ENCODE measurements at places on chromosomes 1 and 21.

GRCh38 chr1:70909262-70909822 is 138.3 kb downstream of the PTGER3 start:
- DNase-seq, result no peak

DNA sequence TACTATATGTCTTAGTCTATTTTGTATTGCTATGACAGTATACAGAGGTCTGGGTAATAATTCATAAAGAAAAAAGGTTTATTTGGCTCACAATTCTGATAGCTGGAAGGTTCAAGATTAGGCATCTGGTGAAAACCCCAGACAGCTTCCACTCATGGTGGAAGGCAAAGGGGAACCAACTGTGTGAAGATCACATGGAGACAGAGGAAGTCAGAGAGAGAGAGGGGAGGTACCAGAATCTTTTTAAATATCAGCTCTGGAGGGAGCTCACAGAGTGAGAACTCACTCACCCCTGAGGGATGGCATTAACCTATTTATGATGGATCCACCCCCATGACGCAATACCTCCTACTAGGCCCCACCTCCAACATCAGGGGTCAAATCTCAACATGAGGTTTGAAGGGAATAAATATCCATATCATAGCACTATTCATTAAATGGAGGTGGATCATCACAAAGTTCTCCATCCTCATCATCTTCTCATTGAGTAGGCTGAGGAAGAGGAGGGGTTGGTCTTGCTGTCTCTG is 290.5 kb downstream of the DSCAM start:
- no peak for DNase-seq

DNA sequence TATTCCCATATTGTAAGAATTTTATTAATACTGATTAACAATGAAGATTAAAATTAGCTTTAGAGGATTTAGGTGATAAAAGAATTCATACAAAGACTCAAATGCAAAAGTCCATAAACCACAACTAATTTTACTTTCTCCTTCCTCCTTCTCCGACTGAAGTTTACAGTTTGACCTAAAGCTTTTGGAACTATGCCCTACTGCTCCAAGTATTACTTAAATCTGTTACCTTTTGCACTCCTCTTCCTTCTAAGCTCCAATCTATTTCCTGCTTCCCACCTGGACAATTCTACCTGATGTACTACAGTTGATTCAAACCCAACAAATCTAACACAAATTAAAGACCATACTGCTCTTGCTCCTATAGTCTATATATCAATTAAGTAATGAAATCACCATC is 36.3 kb downstream of the ANKRD13C start:
- DNase-seq, result no peak

- DNase-seq, result no peak
These were observed 24.7 kb downstream of the RGS13 start for GRCh38 chr1:192660613-192661012.

DNA sequence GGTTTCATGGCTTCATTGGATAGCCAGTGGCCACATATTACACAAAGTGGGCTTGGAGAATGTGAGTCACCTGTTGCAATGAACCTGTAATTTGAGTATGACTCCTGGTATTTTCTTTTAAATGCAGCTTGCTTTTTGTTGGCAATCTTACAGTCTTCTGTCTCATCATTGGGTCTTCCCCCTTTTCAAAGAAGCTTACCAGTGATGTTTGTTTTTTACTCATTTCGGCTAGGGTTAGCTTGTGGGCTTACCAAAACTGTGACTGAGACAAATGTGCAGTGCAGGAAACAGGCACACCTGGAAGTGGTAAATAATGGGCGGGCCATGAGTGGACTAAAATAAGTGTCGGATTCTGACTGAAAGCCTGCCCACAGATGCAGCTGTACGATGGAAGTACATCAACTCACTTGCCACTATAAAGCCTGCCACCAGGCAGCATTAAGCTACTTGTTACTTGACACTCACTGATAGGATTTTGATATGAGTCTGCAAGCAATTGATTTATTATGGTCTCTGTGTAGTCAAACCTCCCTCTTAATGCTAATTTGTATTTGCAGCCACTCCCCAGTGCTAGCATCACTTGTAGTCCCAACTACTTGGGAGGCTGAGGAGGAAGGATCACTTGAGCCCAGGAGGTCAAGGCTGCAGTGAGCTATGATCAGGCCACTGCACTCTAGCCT is 4.2 kb downstream of the HHAT start:
- DNase-seq, result no peak

DNA sequence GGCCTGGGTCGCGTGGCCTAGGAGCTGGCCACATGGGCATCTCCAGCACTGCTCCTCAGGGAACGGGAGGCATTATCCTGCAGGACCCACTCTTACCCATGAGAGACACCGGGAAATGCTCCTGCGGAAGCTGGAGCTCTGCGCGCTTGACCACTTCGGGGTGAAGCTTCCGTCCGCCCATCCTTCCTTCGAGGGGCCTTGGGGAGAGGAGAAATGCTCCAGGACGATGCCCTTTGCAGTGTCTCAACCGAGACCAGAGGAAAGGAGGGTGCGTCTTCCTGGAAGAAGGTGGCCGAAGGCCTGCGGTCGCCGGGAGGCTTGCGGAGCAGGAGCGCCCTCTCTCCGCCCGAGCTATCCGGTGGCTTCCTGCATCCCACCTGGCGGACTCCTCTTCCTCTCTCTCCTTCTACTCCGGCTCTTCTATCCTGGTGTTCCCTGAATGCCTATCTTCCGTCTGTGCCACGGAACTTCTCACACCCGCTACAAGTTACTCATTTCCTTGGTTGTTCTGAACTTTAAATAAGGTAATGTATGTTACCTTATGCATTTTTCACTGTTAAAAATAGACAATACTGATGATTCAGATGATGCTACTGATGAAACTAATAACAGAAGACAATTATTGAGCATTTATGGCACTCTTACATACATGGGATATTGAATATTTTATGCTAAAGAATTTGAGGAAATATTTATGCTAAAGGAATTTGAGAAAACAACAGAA is 91.4 kb downstream of the PRKAB2 start:
- no peak for DNase-seq

DNA sequence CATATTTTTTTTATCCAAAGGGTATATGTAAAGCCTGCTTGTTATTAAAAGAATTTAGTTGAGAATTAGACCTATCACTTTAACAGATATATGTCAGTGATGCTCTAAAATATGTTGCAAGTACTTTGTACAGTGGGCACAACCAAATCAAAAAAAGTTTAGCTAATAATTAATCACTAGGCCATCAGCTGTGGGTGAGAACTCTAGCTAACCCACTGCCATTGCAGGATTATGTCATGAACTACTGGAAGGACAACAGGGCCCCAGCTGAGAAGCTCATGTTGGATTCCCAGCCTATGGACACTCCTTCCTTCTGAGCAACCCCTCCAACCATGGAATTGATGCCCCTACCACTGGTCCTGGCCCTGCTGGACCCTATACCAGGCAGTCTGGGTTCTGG is 6.8 kb upstream of the CHIA start:
- DNase-seq, result no peak

DNA sequence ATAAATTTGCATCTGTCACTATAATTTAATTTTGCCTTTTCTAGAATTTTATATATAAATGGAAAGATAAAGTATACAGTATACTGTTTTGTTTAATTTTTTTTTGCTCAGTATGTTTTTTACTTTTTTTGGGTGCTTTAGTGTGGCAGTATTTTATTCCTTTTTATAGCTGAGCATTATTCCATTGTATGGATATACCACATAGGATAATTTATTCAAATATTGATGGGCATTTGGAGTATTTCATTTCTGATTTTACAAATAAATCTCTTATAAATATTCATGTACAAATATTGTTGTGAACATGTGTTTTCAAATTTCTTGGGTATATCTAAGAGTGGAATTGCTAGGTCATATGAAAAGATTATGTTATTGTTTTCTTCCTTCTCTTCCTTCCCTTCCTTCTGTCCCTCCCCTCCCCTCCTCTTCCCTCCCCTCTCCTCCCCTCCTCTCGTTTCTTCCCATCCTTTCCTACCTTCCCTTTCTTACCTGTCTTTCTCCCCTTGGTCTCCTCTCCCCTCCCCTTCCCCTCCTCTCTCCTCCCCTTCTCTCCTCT is 18.5 kb downstream of the SLC35A3 start:
- DNase-seq, result no peak

DNA sequence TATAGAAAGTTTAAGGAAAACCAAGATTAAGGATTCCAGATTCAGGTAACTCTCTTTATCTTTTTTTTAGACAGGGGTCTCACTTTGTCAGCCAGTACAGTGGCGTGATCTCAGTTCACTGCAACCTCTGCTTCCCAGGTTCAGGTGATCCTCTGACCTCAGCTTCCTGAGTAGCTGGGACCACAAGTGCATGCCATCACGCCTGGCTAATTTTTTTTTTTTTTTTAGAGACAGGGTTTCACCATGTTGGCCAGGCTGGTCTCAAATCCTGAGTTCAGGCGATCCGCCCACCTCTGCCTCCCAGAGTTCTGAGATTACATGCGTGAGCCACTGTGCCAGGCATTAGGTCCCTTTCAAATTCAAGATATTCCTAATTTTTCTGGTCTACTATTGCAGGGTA is 15.9 kb downstream of the LZIC start:
- no peak for DNase-seq

GRCh38 chr1:204623894-204624361 is 61.6 kb downstream of the LRRN2 start:
- no peak for DNase-seq

DNA sequence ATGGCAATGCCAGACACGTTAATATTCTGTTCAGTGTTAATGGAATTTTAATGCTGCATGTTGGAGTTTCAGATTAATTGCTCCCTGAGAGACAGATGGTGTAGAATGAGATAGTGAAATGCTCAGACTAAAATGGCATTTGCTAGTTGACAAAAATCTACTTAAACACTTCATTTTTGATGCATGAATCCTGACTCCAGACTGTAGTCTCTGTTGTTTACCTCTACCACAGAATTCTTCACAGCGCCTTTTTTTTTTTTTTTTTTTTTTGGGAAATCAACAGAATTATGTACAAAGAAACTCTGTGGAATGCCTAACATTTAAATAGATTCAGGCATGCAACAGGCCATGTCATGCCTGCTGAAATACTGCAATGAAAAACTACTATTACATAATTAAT is 111.3 kb downstream of the PLPPR5 start:
- DNase-seq, result no peak

- no peak for DNase-seq
These were observed 694 bp downstream of the MEAF6 start for GRCh38 chr1:37513795-37514349.

DNA sequence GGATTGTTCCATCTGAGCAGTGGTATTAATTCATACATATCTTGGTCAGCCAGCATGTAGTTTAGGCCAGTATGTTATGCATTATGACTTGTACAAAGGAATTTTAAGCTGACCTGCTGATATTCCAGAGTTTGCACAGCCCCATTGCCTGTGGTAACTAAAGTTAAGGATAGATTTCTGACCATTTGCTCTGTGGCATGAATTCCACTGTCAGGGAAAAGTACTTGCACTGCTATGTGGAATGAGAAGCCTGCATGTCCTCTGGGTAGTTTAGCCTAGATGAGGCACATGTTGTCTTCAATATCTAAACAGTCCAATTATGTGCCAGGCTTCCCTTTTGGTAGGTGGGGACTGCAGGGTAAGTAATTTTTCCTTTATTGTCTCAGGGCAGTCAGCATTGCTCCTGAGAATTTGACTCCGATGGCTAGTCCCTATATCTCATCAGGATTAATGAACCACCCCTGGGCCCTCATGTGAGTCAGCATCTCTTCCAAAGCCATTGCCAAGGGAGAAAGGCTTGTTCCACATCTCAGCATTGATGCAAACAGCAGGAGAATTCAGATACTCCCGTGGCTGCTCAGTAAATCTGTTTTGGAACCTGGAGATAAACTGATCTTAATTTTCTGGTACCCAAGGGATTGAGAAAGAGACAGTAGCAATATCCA is 30.2 kb downstream of the NEK7 start:
- no peak for DNase-seq

DNA sequence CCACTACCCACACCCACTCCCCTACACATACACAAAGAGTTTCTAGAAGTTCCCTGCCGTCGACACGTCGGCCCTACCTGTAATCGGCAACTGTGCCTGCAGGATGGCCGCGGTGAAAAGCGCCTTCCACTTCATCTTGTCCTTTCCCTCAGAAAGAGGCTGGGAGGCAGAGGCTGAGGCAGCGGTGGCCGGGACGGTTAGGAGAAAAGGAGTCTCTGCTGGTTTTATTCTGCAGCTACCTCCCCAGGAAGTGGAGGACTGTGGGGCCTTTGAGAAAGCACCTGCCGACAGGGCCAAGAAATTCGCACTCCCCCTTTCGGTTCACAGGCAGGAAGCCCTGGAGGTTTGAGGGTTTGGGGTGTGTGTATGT is at the start of gene CD247:
Gene CD247, minus strand, starts transcription at position 199 of the 370 bp plus-strand sequence. Its CDS starts 64 bp downstream, at position 135.
- DNase-seq, result no peak

DNA sequence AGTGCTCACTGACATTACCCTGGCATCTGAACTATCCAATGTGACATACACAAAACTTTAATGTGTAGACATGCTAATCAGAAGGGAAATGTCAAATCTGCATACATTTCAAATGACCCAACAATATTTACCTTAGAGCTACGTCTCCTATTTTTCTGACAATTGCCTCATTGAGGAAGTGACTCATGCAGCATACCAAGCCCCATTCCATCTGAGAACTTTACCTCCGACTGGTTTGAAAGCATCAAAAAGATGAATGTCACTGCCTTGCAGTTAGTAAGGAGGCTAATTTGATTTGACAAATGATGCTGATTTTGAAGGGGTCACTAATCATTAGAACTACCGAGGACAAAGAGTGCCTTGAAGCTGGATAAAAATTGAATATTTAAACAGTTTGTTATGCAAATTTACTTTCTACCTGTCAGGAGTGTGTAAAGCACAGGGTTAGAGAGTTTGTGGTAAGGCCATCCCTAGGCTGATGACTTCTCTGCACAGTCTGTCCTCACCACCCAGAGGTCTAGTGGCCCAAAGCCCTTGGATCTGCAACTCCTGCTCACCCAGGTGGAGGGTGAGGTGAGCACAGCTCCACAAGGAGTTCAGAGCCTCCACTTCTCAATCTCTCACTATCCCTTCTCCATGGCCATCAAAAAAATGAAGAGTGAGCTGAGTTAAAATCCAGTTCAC is 500.3 kb upstream of the C1orf87 start:
- DNase-seq, result no peak

DNA sequence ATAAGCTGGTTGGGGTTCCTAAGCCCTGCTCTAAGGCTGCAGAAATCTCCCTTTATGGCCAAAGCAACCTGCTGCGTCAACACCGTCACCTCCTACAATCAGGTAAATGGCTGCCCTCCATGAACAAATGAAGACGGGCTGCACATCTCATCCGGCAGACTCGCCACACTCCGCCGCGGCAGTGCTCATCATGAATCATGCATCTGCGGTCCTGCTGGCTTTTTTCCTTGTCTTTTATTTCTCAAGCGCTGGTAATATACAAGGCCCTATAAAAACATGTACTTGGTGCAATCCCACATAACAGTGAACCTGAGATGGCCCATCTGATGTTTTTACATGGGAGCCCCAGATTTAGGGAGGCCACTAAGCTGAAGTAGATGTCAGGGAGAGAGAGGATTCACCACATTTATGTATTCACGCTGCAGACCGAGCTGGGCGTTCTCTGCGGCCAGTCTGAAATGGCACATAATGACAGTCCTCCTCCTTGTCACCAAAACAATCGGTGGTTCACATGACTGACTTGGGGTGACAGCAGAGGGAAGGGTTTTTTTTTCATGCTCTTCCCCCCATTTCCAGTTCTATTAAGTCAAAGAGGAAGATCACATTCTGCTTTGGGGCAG is 91.6 kb downstream of the KAZN start:
- DNase-seq, result no peak

GRCh38 chr21:31556662-31557061 is 102.8 kb upstream of the SOD1 start:
- no peak for DNase-seq
